ENCODE measurements at places on chromosomes 2 and 18.

GRCh38 chr2:56455642-56456041 is 271.9 kb downstream of the CCDC85A start:
- DNase-seq, result no peak

DNA sequence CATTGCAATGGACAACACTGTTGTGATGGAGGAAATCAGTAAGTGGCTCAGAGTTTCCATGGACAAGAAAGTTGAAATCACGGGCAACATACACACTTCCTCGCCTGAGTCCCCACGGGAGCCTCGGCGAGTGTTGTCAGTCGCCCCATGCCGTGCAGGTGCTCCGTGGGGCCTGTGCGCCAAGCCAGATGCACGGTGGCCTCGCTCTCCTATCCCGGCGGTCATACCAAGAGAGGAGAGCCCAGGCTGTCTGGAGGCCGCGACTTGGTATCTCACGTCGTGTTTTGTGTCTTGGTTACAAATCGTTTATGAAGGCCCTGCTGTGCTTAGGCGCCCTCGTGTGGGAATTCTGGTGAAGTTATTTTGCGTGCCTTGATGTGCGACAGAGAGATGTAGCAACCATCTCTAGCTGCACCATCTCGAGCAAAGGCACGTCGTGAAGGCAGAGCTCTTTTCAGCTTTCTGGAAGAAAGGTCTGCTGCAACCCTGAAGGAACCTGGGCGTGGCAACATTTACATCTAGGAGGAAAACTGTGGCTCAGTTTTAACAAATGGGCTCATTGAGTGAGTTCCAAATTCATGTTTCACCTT is 21.8 kb downstream of the ATG4B start:
- peak; percentile 43 for DNase-seq

DNA sequence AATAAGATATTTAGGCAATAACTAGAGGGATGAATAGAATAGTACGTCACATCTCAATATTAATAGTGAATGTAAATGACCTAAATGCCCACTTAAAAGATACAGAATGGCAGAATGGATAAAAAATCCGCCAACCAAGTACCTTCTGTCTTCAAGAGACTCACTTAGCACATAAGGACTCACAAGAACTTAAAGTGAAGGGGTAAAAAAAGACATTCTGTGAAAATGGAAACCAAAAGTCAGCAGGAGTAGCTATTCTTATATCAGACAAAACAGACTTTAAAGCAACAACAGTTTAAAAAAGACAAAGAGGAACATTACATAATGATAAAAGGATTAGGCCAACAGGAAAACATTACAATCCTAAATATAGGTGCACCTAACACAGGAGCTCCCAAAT is 56.7 kb upstream of the DSC1 start:
- DNase-seq, result no peak

- no peak for DNase-seq
These were observed 96.6 kb downstream of the TMEM17 start for GRCh38 chr2:62409442-62409841.

GRCh38 chr2:58543442-58543841 is 302.3 kb upstream of the FANCL start:
- no peak for DNase-seq

- DNase-seq, result no peak
These were observed 207.9 kb upstream of the RAB6C start for GRCh38 chr2:129771418-129772189.
